Uterus (tissue), 4 donors: ENCODE measurements at places on chromosomes 4 and X.

GRCh38 chrX:19852014-19853005, 35.1 kb downstream of the SH3KBP1 start:
- peak; percentile 19 for DNase-seq

DNA sequence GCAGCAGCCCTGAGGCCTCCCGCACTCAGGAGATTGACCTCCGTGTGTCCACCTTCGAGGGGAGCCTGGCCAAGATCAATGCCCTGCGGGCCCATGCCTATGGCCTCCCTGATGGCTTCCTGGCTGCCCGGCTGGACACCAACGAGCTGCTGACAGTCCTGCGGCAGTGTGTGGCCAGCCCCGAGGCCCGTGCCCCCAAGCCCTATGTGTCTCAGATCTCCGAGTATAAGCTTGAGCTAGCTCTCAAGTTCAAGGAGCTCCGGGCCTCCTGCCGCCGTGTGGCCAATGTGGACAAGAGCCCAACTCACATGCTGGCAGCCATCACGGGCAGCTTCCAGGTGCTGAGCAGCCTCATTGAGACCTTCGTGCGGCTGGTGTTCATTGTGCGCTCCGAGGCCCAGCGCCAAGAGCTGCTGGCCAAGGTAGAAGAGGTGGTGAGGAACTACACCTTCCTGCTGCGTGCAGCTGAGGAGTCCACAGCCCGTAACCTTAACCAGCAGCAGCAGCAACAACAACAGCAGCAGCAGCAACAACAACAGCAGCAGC, 25.5 kb upstream of the PRPS1 start:
- DNase-seq: no peak

- DNase-seq: no peak
Observed at GRCh38 chr4:101103381-101104142, 243.8 kb downstream of the PPP3CA start.

GRCh38 chr4:1201851-1202525, 29.6 kb upstream of the SPON2 start:
- peak; percentile 85 for DNase-seq

- no peak for DNase-seq
Observed at GRCh38 chr4:140695483-140695882, 60.7 kb downstream of the TBC1D9 start.

- DNase-seq: no peak
Observed at GRCh38 chrX:94204524-94204923, 530.5 kb downstream of the FAM133A start.

DNA sequence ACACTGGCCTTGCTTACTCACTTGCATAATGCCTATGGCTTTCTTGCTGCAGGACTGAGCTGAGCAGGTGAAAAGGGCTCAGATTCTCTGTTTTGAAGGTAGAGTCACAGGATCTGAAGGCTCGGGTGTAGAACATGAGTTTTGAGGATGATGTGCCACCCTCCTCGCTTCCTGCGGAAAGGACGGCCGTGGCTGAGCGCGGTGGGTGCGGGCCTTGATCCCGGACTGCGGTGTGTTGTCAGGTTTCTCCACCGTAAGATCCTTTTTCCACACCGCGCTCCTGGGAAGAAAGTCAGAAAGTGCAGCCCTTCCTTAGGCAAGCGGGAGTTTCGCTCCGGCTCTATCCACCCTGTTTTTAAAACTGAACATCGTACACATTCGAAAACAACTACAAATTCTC, 36.2 kb downstream of the ZFP42 start:
- DNase-seq: no peak

DNA sequence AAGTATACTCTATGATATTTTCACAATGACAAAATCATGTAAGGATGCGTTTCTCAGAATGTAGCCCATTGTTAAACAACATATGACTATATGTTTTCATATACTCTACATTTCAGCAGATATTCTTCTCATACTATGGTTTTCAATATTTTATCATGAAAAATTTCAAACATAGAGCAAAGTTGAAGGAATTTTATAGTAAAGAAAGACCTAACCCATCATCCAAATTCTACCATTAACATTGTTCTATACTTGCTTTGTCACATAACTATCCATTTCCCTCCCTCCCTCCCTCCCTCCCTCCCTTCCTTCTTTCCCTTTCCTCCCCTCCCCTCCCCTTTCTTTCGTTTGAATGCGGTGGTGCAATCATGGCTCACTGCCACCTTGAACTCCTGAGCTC, 109.4 kb downstream of the FHIP1A start:
- DNase-seq: no peak

DNA sequence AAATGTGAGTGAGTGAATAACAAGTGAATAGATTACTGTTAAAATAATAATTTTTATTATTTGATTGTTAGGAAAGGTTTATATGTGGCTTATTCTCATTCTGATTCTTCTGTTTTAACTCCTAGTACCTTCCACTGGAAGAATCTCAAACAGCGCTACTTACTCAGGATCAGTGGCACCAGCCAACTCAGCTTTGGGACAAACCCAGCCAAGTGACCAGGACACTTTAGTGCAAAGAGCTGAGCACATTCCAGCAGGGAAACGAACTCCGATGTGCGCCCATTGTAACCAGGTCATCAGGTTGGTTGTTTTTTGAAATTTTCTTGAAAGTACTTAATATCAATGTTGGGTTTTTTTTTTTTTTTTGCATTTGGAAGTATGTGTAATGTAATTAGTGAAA, 117.6 kb upstream of the BMPR1B start:
- no peak for DNase-seq

DNA sequence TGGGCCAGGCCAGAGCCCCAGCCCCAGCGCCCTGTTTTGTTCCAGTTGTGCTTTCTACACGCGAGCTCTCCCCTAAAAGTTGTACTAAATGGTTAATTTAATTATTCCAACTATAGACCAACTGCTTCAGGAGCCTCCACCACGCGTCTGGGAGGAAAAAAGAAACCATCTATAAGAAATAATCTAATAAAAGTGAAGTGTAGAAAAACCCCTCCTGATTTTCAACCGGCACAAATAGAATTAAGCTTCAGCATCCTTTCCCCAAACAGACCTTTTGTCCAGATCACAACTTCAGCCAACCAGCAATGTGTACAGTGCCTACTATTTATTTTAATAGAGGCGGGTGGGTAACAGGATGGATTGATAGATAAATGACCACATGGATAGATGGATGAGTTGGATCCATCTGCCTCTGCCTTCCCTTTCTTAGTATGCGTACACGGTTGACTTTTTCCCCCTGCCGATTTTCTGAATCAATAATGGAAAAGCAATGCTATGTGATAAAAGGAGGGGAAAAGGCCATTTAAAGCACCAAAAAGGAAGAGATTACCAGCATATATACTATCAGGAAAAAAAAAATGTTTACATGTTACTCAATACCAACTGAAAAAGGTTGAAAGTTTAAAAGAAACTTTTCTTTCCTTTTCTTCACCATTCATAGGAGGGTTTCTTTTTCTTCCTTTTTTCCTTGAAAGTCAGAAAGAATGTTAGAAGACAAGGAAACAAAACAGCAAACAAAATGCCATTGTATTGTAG, 3.7 kb upstream of the PHOX2B start:
- DNase-seq: no peak

GRCh38 chrX:8783714-8784098, 17.5 kb downstream of the FAM9A start:
- DNase-seq: no peak

- DNase-seq: no peak
Observed at GRCh38 chr4:169800541-169800940, 42.8 kb upstream of the HPF1 start.

GRCh38 chr4:83010522-83011318, at the start of gene LIN54:
TSS of gene LIN54 (minus strand) at chr4:83010823. CDS start at chr4:82984844, 25,979 bp downstream.
- DNase-seq: peak; percentile 70

DNA sequence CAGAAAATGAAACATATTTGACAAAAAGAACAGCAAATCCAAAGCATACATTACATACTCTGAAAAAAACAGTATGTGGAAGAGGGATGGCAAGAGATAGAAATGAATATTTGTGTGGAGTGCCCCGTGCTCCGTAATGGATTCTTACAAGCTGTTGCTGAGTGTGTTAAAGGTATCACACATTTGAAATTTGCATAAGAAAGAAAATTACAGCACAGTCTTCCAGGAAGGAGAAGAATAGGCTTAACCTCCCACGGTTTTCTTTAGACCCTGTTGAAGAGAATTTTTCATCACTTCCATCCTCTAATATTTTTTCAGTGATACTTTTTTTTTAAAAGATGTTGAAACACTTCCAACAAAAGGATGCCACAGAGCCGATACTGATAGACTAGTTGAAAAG, 1489.4 kb downstream of the RAPGEF2 start:
- DNase-seq: no peak

DNA sequence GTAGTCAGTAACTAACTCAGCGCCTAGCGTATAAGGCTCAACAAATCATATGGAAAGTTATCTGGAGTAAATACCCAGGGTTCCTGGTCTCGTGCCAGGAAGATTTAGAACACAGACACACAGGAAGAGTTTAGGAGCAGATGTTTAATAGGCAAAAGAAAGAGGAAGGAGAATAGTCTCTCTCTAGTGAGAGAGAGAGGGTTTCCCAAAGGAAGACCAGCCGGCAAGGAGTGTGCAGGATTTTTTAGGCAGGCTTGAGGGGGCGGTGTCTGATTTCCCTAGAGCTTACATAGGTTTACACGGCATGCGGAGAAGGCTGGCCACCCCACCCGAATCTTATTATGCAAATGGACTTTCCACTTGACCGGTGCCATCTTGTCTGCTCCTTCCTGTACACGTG, 284.0 kb upstream of the FRG1 start:
- DNase-seq: no peak

- no peak for DNase-seq
Observed at GRCh38 chr4:183823434-183823833, 81.7 kb upstream of the STOX2 start.

GRCh38 chr4:27248829-27249228, 388.2 kb downstream of the STIM2 start:
- DNase-seq: no peak

DNA sequence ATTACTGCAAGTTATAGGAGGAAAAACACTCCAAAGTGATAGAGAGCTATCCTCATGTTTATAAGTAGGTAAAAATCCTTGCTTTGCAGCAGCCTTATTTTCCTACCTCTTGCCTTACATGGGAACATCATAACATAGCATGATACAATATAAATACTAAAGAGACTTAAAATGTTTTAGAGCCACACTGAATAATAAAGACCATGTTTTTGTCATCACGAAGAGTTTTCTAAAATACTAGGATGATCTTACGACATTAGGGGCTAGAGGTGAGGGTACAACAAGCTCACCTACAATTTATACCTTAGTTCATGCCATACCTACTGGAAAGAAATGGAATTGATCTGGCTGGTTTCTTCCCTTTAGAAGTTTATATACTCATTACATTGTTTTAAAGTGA, 184.8 kb downstream of the FBXW7 start:
- DNase-seq: no peak

GRCh38 chrX:50860518-50860917, 46.5 kb upstream of the SHROOM4 start:
- DNase-seq: no peak

DNA sequence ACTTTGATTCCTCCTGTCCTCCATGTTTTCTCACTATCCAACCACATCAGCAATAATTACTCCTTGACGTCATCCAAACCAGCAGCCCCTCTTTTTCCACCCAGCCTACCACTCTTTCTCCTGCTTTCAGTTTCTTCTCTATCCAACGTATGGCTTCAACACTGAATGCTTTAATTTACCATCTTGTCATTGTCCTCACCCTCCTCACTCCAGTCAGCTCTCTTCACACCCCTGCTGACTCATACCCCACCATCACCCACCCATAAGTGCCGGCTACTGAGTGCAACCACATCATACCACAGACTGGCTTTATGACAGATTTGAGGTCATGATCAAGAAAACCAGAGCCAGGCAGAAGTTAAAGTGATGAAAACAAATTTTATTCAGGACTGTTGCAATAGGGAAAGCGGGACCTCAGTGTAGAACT, 9.8 kb upstream of the ANXA5 start:
- DNase-seq: no peak

DNA sequence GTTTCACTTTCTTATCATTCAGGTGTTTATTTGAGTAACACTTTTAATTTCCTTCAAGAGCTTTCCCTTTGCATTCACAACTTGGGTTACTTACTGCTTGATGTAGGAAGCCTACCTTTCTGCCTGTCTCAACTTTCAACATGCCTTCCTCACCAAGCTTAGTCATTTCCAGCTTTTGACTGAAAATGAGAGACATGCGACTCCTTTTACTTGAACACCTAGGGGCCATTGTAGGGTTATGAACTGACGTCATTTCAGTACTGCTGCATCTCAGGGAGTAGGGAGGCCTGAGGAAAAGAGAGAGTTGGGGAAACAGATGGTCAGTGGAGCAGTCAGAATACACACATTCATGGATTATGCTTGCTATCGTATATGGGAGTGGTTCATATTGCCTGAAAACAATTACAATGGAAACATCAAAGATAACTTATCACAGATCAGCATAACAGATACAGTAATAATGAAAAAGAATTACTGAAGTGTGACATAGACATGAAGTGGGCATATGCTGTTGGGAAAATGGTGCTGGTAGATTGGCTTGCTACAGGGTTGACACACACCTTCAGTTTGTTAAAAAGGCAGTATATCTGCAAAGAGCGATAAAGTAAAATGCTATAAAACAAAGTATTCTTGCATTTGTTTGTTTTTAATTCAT, 25.7 kb downstream of the USP53 start:
- DNase-seq: no peak

GRCh38 chr4:157988641-157989040, 184.2 kb downstream of the GASK1B start:
- no peak for DNase-seq

DNA sequence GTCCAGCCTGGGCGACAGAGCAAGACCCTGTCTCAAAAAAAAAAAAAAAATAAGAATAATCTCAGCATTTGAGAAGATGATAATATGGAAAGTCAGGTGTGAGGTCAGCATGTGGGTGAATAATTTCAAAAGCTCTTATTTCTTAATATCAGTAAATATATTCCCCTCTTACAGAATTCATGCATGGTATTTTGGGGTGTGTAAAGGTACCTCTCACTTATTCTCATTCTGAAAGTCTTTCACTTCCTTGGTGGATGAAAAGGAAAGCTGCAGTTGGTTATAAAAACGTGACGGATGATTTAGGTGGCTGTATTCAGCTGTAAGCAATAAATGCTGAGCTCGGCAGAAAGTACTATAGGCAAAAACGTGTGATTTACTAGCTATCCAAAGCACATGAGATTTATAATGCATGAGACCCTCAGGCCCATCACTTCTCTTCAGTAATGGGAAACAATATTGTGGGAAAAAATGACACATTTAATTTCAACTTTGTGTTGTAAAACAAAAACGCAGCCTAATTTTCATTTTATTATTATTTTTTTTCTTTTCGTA, 353.2 kb upstream of the MAGEB2 start:
- DNase-seq: no peak

DNA sequence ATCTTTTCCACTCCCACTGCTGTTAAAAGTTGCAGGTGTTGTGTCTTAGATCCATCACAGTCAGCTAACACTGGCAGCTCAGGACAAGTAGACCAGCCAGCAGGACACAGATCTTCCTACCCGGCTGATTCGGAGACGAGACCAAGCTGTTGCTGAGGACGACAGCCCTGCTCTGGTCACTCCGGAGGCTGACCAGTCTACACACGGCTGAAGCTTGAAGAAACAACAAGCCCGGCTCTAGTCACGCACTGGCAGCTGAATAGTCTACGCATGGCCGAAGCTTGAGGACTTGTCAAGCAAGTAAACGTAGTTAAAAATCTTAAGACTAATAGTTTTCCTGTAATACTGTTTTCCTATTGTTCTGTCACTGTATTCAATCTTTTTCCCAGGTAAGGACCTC, 1.8 kb downstream of the ACOX3 start:
- DNase-seq: no peak
